ENCODE measurements at places on chromosomes 7 and 10. TPM values are rescaled to one million over a fixed set of nuclear protein-coding genes. Genes with fewer than 3 reads are reported as not detected.

DNA sequence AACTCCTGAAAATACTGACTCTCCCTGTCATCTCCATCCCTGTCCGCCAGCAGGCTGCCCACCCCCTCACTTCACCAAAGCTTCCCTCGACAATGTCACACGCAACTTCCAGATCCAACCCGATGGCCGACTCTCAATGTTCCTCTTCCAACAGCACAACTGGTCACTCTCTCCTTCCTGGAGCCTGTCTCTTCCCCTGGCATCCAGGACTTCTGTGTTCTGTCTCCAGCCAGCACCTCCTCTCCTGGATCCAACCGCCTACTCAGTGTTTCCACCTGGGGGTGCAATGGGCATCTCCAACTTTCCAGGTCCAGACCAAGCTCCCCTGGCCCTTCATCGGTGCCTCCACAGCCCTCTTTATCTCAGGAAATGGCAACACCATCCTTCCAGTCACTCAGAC, 8.6 kb downstream of the CPA5 start:
- no peaks in the 10 kb centered on the region for H3K27me3 ChIP-seq
- no peaks in the 10 kb centered on the region for H3K36me3 ChIP-seq
- no peak overlapping the region for H3K27ac ChIP-seq
- peaks cover 20% of the 10 kb centered on the region for H3K4me1 ChIP-seq

DNA sequence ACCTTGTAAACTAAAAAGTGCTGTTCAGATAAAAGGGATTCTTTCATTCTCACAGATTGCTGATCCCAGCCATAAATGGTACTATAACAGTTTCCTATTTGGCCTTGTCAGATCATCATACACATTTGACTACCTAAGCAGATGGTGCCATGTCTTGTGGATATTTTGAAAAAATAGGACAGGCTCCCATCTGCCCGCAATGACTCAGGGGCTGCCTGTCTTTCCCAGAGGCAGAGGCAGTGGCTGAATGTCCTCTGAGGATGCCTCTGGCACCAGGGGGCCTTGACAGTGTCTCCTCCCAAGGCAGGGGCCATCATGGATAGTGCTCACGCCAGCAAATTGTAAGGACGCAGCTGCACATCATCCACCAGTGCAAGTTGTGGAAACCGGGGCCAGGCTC, 323.0 kb upstream of the PODXL start:
- no peak overlapping the region for H3K27ac ChIP-seq
- H3K4me3 ChIP-seq = no peak overlapping the region
- no peaks in the 10 kb centered on the region for H3K4me1 ChIP-seq
- no peak for DNase-seq

The SP8 gene
- not detected for total RNA-seq

The MYPN gene
- total RNA-seq = not detected

The BICC1 gene
- 20.8 TPM for total RNA-seq

All from thyroid gland (tissue), 4 donors.